ENCODE measurements at places on chromosomes 12 and 14.

DNA sequence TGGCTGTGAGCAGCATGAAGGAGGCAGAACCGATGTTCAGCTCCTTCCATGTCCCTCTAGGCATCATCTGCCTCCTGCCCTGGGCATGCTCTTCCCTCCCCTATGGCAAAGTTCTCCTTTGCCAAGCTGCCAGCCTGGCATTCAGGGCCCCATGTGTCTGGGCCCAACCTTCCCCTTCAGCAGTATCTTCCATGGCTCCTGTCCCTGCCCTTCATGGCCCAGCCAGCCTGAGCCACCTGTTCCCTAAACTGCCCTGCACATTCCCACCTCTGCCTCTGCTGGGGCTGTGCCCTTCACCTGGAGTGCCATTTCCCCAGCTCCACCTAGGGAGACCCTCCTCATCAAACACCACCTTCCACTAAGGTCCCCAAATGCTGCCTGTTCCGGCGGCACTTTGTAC, 74.0 kb upstream of the TCL1A start:
- DNase-seq: no peak

DNA sequence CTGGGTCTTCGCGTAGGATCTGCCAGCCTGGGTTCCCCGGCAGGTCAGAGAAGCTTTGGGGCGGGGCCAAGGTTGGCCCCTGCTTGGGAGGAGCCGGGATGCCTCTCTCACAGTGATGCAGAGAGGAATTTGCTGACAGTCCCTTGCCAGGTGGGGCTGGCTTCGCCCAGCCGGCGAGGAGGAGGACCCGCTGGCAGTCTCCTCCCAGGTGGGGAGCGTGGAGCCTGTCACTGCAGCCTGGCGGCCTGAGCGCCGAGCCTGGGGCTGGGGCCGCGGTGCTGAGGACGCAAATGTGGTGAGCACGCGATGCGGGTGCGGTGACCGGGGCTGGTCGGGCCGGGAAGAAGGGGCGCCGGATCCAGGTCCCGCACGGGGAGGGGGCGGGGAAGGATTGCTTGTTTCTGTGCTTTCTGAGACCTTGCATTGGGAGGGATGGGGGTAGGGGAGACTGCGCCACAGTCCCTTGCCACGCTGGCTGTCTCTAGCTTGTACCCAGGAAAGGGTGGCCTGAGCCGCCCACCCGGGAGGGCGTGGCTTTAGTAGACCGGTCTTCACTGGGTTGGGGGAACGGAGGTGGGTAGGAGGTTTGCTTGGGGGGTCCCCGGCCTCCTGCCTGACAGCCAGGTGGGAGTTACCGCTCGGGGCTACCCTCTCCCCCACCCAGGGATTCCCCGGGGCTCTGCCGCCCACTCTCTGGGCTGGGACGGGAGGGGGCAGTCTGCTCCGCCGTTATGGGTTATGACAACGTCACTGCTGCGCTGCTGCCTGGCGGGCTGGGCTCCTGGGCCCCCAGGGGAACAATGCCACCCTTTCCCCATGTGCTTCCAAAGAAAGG, at the start of gene TMEM63C:
Gene TMEM63C (plus strand): TSS at position 196 of the 835 bp plus-strand sequence. CDS start 37,016 bp downstream, outside the sequence.
- DNase-seq: peak; percentile 28

DNA sequence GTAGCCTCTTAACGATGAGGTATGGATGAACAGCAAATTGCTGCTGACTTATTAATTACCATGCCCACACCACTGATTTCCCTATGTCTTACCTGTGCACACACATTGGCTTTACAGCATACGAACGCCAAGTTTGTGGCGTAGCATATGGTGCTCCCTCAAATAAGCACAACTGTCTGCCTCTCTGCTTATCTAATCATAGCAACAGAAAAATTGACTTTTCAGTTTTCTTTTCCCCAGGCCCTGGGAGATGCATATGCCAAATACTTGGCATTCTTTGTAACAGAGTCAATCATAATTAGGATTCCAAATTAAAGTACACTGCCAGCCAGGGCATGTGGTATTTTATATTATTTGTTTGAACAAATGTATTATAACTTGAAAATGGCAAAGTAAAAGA, 625.5 kb downstream of the DIO2 start:
- DNase-seq: no peak

DNA sequence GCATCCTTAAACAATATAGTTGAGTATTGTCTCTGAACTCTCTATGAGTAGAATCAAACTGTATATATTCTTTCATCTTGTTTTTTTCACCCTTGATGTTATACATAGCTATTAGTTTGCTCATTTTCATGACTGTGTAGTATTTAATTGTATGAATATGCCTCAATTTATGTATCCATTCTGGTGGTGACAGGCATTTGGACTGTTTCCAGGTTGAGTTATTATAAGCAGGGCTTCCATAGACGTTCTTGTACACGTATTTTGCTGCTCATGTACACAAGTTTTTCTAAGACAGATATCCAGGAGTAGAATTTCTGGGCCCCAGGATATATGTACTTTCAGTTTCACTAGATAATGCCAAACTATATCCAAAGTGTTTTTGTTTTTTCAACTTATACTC, 211.4 kb downstream of the NTF3 start:
- no peak for DNase-seq

GRCh38 chr14:37597538-37597913, 2.1 kb downstream of the TTC6 start:
- no peak for DNase-seq

- no peak for DNase-seq
Measured at GRCh38 chr14:48575772-48576171, 900.4 kb upstream of the MDGA2 start.

DNA sequence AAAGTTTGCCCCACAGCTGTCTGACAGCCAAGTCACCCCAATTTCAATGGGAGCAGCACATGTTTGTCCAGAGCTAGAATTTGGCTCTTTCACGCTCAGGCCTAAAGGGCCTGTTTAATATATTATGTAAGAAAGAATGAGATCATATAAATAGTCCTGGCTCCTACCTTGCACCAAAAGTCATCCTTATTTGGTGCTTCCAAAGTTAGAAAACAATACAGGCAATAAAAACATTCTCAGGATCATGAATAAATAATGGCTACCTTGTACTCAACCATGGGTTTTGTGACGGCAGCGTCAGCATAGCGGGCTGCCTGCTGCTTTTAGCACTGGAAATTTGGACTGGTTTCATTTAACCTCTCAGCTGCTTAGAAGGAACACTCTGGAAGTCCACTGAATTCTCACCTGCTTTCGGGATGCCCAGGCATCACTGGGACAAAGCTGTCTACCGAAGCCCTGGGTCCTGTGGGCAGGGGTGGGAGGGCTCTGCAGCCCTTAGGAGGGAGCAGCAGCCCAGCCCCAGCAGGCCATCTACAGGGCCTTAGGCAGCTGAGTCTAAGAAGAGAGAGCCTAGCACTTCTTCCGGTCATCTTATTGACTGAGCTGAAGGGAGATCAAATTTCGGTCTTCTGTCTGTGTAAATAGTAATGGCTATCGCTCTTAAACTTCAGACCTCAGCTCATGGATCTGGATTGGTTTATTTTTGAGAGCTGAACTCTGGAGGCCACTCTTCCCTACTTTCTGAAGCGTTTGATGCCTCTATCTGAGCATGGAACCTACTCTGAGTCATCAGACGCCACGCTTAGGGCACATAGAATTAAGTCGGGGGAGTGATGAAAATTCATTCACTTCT, 106.5 kb downstream of the SAMD4A start:
- no peak for DNase-seq

- DNase-seq: no peak
Measured at GRCh38 chr12:104222976-104223375, 7.4 kb downstream of the TXNRD1 start.

DNA sequence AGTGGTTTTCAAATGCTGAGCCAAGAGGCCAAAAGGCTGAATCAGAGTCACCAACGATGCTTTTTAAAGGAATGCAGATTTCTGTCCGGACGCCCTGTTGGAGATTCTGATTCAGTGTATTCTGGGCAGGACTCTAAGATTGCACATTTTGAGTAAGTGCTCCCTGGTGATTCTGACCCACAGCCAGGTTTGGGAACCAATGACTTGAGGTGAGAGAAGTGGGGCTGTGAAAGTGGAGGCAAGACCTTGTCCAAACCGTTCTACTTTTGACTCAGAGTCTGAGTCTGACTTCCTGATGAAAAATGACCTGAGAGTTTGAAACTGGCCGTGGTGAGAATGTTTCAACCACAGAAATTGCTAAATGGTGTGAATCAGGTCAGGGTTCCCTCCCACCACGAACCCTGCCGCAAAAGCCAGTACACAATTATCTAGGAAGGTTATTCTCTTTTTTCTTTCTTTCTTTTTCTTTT, 90.2 kb downstream of the NTN4 start:
- DNase-seq: no peak

DNA sequence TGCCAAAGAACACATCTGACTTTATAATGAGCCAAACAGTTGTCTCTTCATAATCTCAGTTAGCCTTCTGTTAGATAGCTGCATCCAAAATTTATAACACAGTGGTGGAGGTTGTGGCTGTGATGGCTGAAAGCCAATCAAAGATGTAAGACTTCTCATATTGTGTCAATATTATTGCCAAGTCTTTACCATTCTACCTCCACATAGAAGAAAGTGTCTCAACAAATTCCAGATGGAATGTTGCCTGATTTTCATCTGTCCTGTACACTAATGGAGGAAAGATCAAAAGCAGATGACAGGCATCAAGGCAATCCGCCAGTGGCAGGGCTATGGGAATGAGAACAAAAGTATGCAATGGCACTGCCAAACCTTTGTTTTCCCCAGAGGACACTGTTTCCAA, 813.1 kb upstream of the NOVA1 start:
- no peak for DNase-seq

DNA sequence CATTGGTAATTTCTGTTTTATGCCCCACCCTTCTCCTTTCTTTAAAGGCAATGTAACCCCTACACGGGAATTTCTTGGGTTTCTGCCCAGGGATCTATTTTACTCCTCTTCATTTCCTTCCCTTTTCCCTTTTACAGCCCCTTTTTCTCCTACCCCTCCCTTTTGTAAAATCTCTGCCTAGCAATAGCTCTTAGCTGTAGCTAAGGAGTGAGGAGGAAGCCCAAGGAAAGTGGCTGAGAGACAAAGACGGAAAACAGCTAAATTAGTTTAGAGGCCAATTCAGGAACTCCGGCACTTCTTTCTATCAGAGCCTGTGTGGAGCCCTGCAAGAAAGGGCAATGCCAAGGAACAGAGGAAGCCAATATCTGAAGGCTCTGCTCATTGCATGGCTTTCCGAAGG, 40.3 kb downstream of the SOCS2 start:
- no peak for DNase-seq

DNA sequence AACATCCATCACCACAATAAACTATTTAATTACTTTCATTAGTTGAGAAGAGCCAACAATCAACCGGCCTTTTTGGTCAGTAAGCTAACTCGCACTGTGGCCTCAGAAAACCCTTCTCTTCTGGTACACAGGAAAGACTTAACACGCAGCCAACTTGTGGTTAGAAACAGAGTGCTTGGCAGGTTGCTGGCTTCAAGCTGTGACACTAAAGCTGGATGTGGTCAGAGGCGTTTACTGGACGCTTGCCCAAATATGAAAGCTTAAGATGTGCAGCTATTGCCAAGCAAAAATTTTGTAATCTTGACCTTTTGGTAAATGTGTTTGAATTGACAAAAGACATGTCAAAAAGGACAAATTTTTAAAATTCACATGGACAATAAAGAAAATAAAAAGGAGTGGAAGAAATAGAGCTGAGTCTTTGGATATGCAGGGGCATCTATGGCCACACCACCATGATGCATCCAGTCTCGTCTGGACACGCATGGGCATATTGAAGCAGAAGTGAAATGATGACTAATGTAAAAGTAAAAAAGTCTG, 2.6 kb upstream of the KLRK1 start:
- DNase-seq: no peak

GRCh38 chr12:43361031-43361710, 190.8 kb downstream of the ADAMTS20 start:
- DNase-seq: no peak

All from activated naive CD4-positive, alpha-beta T cell (primary cell).